ENCODE measurements at places on chromosomes 16 and 17. TPM values are rescaled to one million over a fixed set of nuclear protein-coding genes. Genes with fewer than 3 reads are reported as not detected.
A peak's percentile ranks its signal among the peaks of the same experiment; 100 is the strongest.

GRCh38 chr17:33506889-33507650, 214.0 kb upstream of the ASIC2 start:
- no peaks in the 10 kb centered on the region for H3K36me3 ChIP-seq
- H3K4me3 ChIP-seq = no peak overlapping the region
- DNase-seq = no peak
- H3K4me1 ChIP-seq = no peaks in the 10 kb centered on the region
- no peaks in the 10 kb centered on the region for H3K27me3 ChIP-seq

- H3K4me3 ChIP-seq = no peak overlapping the region
- no peaks in the 10 kb centered on the region for H3K36me3 ChIP-seq
- no peak for DNase-seq
- H3K4me1 ChIP-seq = peaks cover 6% of the 10 kb centered on the region
- H3K27ac ChIP-seq = no peak overlapping the region
Observed at GRCh38 chr17:44687756-44688155, 1.8 kb downstream of the CCDC43 start.

GRCh38 chr17:42281571-42282096, 5.4 kb upstream of the STAT5B start:
- no peaks in the 10 kb centered on the region for H3K36me3 ChIP-seq
- H3K27me3 ChIP-seq = peaks cover under 1% of the 10 kb centered on the region
- peaks cover 26% of the 10 kb centered on the region for H3K4me1 ChIP-seq

DNA sequence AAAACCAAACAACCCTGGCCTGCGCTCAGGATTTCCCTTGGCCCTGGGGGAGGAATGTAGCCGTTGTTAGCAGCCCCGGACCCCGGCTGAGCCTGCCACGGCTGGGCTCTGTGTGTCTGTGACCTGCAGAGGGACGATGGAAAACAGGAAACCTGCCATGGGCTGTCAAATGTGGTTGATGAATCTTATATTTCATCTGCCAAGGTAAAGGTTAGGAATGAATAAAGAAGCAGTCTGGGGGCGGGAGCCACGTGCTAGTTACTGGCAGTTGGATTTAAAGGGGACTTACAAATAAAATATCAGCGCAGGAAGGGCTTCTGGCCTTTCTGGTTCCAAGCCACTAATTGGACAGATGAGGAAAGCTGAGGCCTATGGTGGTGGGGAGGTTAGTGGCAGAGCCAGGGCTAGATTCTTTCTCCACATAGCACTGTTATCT, at the start of gene KRT23:
Gene KRT23 (minus strand): TSS at position 263 of the 436 bp plus-strand sequence. CDS start 1,043 bp downstream, outside the sequence.
- no peaks in the 10 kb centered on the region for H3K27me3 ChIP-seq
- H3K27ac ChIP-seq = peak within 1 kb of the TSS; percentile 68
- DNase-seq = peak; percentile 34
- H3K36me3 ChIP-seq = no peaks in the 10 kb centered on the region

VWA3A gene
- 1.0 TPM for total RNA-seq

DNA sequence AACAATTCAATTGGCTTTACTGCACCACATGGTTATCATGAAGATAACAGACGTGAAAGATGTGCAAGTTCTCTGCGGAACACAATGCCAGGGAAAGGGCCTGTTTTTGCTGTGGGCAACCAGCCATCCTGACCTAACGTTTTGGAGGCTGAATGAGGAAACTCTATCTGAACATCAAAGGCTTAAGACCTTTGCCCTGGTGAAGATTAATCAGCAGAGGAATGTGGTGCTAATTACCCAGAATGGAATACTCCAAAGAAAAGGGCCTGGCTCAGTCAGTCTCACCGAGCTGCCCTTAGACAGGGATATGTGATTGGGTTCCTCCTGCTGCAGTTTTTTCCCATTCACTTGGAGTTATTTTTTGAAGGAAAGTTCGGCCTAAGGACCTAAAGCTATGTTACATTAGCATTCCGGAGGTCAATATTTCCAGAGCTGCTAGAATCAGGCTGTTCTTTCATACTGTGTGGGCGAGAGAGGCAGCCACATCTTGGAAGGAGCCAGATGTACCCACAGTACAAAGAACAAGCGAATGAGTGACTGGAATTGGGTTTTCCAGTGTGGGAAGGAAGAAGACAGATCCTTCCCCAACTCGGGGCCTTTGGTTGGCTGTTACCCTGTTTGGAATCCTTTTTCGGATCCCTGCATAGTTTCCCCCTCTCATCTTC, 15.5 kb downstream of the ASIC2 start:
- peak; percentile 72 for DNase-seq
- no peaks in the 10 kb centered on the region for H3K36me3 ChIP-seq
- H3K4me3 ChIP-seq = no peak overlapping the region
- no peaks in the 10 kb centered on the region for H3K27me3 ChIP-seq

CCL8 gene
- total RNA-seq = not detected

GRCh38 chr16:14331020-14331419, 259.9 kb downstream of the MRTFB start:
- no peak overlapping the region for H3K4me3 ChIP-seq
- H3K36me3 ChIP-seq = no peaks in the 10 kb centered on the region
- H3K4me1 ChIP-seq = peaks cover 7% of the 10 kb centered on the region
- no peaks in the 10 kb centered on the region for H3K27me3 ChIP-seq

- no peak within 1 kb of the TSS for H3K27ac ChIP-seq
- H3K36me3 ChIP-seq = no peaks in the 10 kb centered on the region
- H3K4me1 ChIP-seq = peaks cover 10% of the 10 kb centered on the region
- peaks cover 12% of the 10 kb centered on the region for H3K27me3 ChIP-seq
- peak; percentile 92 for DNase-seq
Observed at GRCh38 chr16:29900102-29900887, at the start of gene ASPHD1. Gene ASPHD1 (plus strand): TSS chr16:29900488. CDS start chr16:29900972, 484 bp downstream.

CLDN6 gene
- total RNA-seq = 60.0 TPM

SARM1 gene
- total RNA-seq = 5.5 TPM

- no peak overlapping the region for H3K27ac ChIP-seq
- no peaks in the 10 kb centered on the region for H3K36me3 ChIP-seq
- H3K4me1 ChIP-seq = peaks cover 10% of the 10 kb centered on the region
- peak; percentile 55 for DNase-seq
- peak overlapping the region; percentile 74 for H3K4me3 ChIP-seq
- H3K27me3 ChIP-seq = no peaks in the 10 kb centered on the region
Observed at GRCh38 chr17:81683208-81683583, 401 bp downstream of the ARL16 start.

GRCh38 chr16:50152351-50152806, 727 bp upstream of the TENT4B start:
- peak overlapping the region; percentile 99 for H3K4me3 ChIP-seq
- no peak overlapping the region for H3K27ac ChIP-seq
- DNase-seq = no peak
- H3K27me3 ChIP-seq = peaks cover 4% of the 10 kb centered on the region

GRCh38 chr17:47299239-47299910, 24.4 kb upstream of the EFCAB13 start:
- no peaks in the 10 kb centered on the region for H3K27me3 ChIP-seq
- H3K4me1 ChIP-seq = peaks cover 13% of the 10 kb centered on the region
- H3K36me3 ChIP-seq = no peaks in the 10 kb centered on the region
- DNase-seq = no peak
- no peak overlapping the region for H3K27ac ChIP-seq

- H3K27me3 ChIP-seq = no peaks in the 10 kb centered on the region
- H3K4me1 ChIP-seq = peaks cover 15% of the 10 kb centered on the region
- no peaks in the 10 kb centered on the region for H3K36me3 ChIP-seq
- H3K4me3 ChIP-seq = no peak overlapping the region
- H3K27ac ChIP-seq = peak overlapping the region; percentile 55
- no peak for DNase-seq
Observed at GRCh38 chr17:77323413-77324171, 182.8 kb downstream of the SEC14L1 start.

DNA sequence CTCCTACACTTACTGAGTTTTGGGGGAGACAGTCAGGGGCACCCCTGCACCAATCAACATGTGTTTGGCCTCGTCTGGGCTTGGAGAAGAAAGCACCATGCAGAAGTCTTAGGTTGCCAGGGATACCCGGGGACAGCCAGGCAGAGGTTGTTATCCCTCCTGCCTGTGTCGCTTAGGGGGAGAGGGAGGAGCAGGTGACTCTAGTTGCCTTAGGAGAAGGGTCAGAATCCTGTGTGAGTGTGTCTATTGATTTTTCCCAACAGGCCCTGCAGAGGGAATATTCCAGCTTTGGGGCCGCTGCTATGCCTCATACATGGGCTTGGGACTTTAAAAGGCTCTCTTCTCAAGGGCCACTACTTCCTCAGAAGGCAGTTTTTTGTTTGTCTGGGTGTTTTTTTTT, 89.1 kb downstream of the RGS9 start:
- DNase-seq = no peak
- no peaks in the 10 kb centered on the region for H3K27me3 ChIP-seq
- H3K36me3 ChIP-seq = no peaks in the 10 kb centered on the region
- H3K4me1 ChIP-seq = no peaks in the 10 kb centered on the region
- no peak overlapping the region for H3K27ac ChIP-seq

DNA sequence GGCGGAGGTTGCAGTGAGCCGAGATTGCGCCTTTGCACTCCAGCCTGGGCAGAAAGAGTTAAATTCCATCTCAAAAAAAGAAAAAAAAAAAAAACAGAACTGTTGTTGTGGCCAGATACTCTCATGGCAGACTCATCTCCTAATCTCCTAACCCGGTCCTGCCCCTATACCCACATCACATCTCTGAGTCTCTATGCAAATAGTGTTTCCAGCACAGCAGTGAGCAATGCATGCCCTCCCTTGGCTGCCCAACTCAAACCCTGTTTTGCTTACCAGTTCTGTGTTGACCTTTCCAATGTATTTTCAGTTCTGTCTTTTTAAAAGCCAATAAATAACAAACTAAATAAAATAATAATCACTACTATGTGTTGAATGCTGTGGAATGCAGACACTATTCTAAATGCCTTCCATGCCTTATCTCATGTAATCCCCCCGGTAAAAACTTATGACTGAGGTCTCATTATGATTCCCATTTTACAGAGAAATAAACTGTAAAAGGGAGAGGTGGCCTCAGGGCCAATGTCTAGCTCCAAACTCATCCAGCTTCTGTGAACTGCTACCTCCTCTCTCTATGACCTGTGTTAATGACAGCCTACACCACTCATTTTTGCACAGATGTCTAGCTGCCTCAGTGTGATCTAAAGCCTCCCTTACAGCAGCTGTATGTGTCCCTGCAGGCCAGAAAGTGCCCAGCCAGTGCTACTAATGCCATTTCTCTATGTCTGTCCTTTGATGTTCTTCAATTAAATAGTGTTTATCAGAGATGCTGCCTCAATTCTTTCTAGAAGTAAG, 289.8 kb downstream of the HS3ST3B1 start:
- no peaks in the 10 kb centered on the region for H3K27me3 ChIP-seq
- DNase-seq = no peak
- H3K36me3 ChIP-seq = no peaks in the 10 kb centered on the region
- no peak overlapping the region for H3K4me3 ChIP-seq
- peaks cover 8% of the 10 kb centered on the region for H3K4me1 ChIP-seq

- no peaks in the 10 kb centered on the region for H3K36me3 ChIP-seq
- no peak overlapping the region for H3K4me3 ChIP-seq
- peaks cover 8% of the 10 kb centered on the region for H3K27me3 ChIP-seq
- peaks cover 4% of the 10 kb centered on the region for H3K4me1 ChIP-seq
- no peak for DNase-seq
Observed at GRCh38 chr17:75759457-75759856, 5.5 kb downstream of the GALK1 start.

GRCh38 chr17:13646969-13647542, 45.3 kb upstream of the HS3ST3A1 start:
- no peak overlapping the region for H3K4me3 ChIP-seq
- no peaks in the 10 kb centered on the region for H3K27me3 ChIP-seq
- H3K4me1 ChIP-seq = peaks cover 32% of the 10 kb centered on the region
- no peaks in the 10 kb centered on the region for H3K36me3 ChIP-seq

PTX4 gene
- not detected for total RNA-seq

NACA2 gene
- total RNA-seq = not detected

DNA sequence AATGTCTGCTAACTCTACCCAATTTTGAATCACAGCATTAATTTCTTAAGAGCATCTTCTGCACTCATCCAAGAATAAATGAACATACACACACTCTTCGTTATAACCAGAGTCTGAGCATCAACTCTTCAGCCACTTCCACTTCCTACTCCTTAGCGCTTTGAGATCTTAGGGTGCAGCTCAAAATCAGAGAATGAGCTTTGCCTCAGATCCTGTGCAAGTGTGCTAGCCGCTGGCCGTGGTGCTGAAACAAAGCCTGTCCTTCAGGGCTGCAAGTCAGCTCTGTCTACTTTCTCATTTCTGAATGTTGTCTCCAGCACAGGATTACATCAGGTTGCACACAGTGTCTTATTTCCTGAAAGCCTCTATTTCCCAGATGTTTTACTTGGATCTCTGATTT, 165.4 kb downstream of the AIPL1 start:
- H3K4me1 ChIP-seq = no peaks in the 10 kb centered on the region
- DNase-seq = peak; percentile 87
- no peaks in the 10 kb centered on the region for H3K27me3 ChIP-seq
- no peaks in the 10 kb centered on the region for H3K36me3 ChIP-seq

GRCh38 chr16:86734543-86735460, 156.5 kb downstream of the FOXL1 start:
- no peaks in the 10 kb centered on the region for H3K36me3 ChIP-seq
- H3K27ac ChIP-seq = no peak overlapping the region
- H3K4me1 ChIP-seq = peaks cover 46% of the 10 kb centered on the region
- no peak overlapping the region for H3K4me3 ChIP-seq
- peaks cover 28% of the 10 kb centered on the region for H3K27me3 ChIP-seq

- H3K27me3 ChIP-seq = no peaks in the 10 kb centered on the region
- no peak overlapping the region for H3K27ac ChIP-seq
- DNase-seq = no peak
- no peak overlapping the region for H3K4me3 ChIP-seq
Observed at GRCh38 chr16:11211977-11212797, 43.8 kb downstream of the SOCS1 start.

GRCh38 chr16:77214411-77215138, 15.4 kb downstream of the SYCE1L start:
- no peak overlapping the region for H3K4me3 ChIP-seq
- DNase-seq = no peak
- peaks cover 5% of the 10 kb centered on the region for H3K4me1 ChIP-seq
- no peak overlapping the region for H3K27ac ChIP-seq

DNA sequence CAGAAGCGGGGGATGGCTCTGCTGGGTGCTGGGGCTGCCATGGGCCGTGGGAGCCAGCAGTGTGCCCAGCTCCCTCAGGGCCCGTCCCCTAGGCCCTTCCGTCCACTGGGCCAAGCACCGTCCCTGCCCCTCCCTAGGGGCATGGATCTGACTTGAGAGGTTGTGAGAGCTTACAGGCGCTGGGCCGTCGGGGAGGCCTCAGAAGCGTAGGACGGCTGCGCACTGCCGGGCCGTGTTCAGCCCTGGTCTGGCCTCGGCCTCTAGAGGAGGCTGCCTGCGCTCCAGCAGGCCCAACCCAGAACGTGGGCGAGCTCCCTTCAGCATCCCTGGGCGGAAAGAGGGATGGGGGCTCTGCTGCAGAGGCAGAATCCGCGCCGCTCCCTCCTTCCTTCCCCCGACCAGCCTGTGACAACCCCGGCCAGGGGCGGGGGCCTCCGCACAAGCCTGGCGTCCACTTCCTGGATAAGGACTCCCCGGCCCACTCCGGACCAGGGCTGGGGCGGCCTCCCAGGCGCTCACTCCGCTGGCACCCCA, 685 bp upstream of the MPG start:
- H3K27ac ChIP-seq = no peak overlapping the region
- H3K36me3 ChIP-seq = no peaks in the 10 kb centered on the region
- H3K4me3 ChIP-seq = peak overlapping the region; percentile 72
- H3K4me1 ChIP-seq = peaks cover 33% of the 10 kb centered on the region

- peak within 1 kb of the TSS; percentile 99 for H3K4me3 ChIP-seq
- no peak for DNase-seq
Observed at GRCh38 chr16:787978-788398, at the start of gene RPUSD1. Gene RPUSD1 (minus strand): TSS chr16:788381. CDS start chr16:787737, 644 bp downstream.

ABCC12 gene
- total RNA-seq = 0.12 TPM

CXCL16 gene
- total RNA-seq = 0.43 TPM

GRCh38 chr16:77860953-77861352, 72.6 kb downstream of the VAT1L start:
- no peak overlapping the region for H3K27ac ChIP-seq
- no peak overlapping the region for H3K4me3 ChIP-seq
- no peak for DNase-seq
- peaks cover 12% of the 10 kb centered on the region for H3K4me1 ChIP-seq
- H3K36me3 ChIP-seq = no peaks in the 10 kb centered on the region
- no peaks in the 10 kb centered on the region for H3K27me3 ChIP-seq

SLFN11 gene
- 0.02 TPM for total RNA-seq

All from neural progenitor cell (in vitro differentiated cells).